Kidney capillary endothelial cell (primary cell): ENCODE measurements at places on chromosomes 12 and 14.
A peak's percentile ranks its signal among the peaks of the same experiment; 100 is the strongest.

DNA sequence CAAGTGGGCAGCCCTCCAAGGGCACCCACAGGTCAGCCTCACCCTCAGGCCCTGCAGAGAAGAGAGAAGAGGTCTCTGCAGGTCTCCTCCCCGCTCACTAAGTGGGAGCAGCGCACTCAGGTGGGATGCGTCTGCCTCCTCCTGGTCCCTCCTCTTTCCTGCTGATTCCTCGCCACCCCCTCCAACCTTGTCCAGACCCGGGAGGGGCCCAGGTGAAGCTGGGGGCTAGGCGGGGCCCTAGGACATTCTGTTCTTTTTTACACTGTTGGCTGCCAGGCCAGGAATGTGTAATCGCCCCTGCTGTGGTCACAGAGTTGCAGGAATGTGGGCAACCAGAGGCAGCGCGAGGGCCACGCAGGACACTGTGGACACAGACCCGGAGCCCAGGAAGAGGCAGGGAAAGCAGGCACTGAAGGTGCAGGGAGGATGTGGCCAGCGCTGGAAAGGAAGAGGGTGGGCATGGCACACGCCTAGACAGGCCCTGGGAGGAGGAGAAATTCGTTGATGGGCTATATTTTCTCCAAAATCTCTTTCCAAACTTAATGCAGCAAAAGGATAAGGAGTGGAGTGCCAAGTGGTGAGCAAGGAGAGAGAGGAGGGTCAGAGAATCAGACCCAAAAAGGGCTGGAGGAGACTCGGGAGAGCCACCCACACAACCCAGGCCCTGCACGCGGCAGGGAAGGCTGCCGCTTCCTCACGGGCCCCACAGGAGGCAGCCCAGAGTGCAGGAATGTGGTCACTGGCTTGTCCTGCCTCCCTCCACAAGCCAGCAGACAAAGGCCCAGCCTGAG lies 911 bp upstream of the SCNN1A start:
- DNase-seq, result peak; percentile 41

- DNase-seq, result no peak
These were observed 4.5 kb upstream of the SIX1 start for GRCh38 chr14:60653701-60654161.

GRCh38 chr12:7782055-7782454 lies 7.1 kb upstream of the NANOG start:
- no peak for DNase-seq

GRCh38 chr12:50933459-50934124 lies 18.8 kb upstream of the HIGD1C start:
- DNase-seq, result no peak

DNA sequence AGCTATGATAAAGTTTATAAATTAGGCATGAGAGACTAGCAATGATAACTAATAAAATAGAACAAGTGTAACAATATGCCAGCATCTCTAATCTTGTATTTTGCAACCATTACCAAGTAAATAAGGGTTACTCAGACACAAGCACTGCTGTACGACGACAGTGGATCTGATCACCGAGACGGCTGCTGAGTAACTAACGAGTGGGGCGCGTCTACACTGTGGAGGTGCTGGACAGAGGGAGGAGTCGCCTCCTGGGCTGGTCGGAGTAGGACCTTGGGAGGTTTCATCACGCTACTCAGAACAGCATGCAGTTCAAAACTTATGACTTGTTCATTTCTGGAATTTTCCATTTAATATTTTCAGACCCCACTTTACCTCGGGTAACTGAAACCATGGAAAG lies 18.4 kb downstream of the COA8 start:
- DNase-seq, result no peak

- DNase-seq, result peak; percentile 5
These were observed 122.0 kb upstream of the ATXN7L3B start for GRCh38 chr12:74415633-74416032.

GRCh38 chr12:126776026-126776655 lies 1490.8 kb upstream of the TMEM132C start:
- DNase-seq, result no peak

GRCh38 chr12:97300891-97301290 lies 161.7 kb upstream of the RMST start:
- DNase-seq, result peak; percentile 30

GRCh38 chr12:43370263-43370662 lies 181.7 kb downstream of the ADAMTS20 start:
- no peak for DNase-seq

- DNase-seq, result no peak
These were observed 172.2 kb downstream of the BRMS1L start for GRCh38 chr14:35998303-35998702.

GRCh38 chr12:98595243-98595988 lies 1.9 kb downstream of the SLC25A3 start:
- peak; percentile 67 for DNase-seq

DNA sequence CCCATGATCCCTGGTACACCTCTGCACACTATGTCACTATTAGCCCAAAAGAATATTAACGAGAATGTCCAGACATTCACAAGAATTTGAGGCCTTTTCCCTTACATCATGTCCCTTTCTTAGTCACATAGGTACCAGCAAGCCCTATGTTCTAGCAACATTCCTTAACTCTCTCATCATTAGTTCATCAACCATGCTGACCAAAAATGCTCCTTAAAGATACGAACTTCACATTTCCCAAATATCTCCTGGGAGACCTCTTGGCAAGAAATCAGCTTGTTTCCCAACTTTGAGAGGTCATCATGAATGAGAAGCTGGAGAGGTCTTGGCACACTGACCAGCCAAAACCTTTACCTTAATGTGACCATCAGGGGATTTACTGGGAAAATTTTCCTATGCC lies 4.6 kb downstream of the SALL2 start:
- no peak for DNase-seq

GRCh38 chr14:83969998-83970397 lies 1559.9 kb upstream of the FLRT2 start:
- DNase-seq, result no peak

DNA sequence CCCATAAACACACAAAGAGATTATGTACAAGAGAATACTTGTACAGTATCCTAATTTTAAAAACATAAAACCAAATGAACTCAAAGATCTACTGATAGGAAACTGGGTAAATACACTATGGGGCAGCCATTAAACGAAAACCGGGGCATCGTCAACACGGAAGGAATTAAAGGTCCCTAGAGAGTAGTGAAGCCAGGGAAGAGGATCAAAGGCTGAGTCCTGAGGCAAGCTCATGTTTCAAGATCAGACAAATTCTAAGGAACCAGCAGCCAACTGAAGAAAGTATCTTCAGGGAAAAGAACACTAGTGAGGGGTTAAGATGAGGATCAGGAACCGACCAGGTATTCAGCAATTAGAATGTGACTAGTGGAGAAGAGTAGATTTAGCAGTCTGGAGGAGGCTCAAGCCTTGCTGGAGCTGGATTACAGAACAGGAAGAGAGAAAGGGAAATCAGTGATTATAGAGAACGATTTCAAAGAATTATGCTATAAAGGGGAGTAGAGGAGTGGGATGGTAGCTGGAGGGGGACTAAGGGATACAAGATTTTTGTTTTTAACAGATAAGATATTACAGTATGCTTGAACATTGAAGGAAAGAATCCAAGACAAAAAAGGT lies 23.7 kb downstream of the SEL1L start:
- DNase-seq, result no peak

DNA sequence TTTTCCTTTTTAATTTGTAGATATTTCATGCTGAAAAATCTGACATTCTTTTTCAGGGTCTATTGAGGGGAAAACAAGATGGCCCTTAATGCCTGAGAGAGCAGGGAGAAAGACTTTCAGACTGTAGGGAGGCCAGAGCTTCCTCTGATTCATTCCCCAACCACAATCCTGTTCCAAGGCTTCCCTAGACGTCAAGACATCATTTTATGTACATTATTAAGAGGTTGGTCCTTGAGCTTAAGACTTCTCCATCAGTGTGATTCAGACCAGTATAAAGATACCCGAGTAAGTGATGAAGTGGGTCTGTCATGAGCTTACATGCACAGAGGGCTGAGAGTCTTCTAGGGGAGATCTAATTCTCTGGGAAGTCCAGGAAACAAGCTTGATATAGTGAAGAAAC lies 57.3 kb downstream of the AVPR1A start:
- no peak for DNase-seq

GRCh38 chr14:106681161-106681560 lies 1154.8 kb downstream of the TMEM121 start:
- DNase-seq, result no peak

DNA sequence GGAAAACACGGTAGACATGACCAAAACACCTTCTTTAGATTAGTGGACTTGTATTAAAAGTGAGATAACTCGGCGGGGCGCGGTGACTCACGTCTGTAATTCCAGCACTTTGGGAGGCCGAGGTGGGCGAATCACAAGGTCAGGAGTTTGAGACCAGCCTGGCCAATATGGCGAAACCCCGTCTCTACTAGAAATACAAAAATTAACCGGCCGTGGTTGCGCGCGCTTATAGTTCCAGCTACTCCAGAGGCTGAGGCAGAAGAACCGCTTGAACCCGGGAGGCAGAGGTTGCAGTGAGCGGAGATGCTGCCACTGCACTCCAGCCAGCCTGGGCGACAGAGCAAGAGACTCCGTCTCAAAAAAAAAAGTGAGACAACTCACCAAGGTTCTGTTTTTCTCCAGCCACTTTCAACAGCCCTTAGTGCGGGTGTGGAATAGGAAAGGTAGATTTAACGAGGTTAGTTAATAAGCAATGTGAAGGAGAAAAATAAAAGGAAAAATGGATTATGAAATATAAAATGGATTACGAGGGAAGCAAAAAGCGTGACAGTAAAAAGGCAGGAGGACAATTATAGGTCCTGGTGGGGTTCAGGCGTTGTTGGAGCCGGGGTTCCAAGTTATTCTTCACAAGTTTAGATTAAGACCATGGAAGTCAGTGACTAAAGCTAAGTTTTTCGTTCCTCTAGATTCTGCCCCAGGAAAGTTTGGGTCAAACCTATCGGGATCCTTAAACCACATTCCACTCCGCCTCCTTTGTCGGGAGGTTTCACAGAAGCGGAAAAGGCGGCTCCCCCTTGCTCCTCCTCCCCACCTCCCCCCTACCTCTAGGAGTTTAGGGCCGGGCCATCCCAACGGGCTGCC lies 534 bp downstream of the PPP2R3C start:
- DNase-seq, result no peak

DNA sequence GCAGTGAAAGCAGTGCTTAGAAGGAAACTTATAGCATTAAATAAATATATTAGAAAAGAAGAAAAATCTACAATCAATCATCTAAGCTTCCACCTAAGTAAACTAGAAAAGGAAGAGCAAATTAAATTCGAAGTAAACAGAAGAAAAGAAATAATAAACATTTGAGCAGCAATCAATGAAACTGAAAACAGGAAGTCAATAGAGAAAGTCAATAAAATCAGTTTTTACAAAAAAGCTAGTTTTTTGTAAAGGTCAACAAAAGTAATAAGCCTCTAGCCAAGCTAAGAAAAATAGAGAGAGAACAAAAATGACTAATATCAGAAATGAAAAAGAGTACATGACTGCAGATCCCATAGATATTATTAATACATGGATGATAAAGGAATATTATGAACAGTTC lies 34.2 kb upstream of the KTN1 start:
- no peak for DNase-seq

GRCh38 chr14:67440513-67440912 lies 28.5 kb upstream of the PLEK2 start:
- DNase-seq, result no peak

DNA sequence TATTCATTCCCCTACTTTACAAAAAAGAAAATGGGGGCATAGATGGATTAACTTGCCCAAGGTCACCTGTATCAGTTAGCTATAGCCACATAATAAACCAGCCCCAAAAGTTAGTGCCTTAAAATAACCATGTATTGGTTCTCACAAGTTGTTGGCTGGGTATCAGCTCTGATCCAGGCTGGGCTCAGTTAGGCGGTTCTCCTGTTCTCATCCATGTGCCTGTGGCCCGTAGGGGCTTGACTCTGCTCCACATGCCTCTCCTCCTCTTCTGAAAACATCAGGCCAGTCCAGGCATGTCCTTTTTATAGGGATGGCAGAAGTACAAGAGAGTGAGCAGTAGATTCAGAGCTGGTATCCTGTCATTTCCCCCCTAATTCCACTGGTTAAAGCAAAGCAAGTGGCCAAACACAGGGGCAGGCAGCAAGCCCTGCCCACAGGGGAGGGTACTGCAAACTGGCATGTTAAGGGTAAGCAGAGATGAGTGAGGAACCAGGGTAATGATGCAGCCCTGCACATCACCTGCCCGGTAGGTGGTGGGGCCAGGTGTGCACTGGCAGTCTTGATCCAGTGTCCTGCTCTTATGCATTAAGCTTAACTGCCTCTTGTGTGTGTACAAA lies 47.9 kb upstream of the TUNAR start:
- DNase-seq, result no peak

DNA sequence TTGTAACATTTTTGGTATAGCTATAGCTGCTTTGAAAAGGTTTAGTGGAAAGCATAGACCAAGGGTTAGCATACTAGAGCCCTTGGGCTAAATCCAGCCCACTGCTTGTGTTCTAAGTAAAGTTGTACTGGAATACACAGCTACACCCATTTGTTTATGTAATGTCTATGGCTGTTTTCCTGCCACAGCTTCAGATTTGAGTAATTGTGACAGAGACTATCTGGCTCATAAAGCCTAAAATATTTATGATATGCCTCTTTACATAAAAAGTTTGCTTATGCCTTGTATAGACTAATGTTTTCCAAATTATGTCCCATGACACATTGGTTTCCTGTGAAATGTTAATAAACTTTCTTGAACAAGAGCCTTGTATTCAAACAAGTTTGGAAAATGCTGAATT lies 234.8 kb upstream of the ATP2B1 start:
- DNase-seq, result no peak

DNA sequence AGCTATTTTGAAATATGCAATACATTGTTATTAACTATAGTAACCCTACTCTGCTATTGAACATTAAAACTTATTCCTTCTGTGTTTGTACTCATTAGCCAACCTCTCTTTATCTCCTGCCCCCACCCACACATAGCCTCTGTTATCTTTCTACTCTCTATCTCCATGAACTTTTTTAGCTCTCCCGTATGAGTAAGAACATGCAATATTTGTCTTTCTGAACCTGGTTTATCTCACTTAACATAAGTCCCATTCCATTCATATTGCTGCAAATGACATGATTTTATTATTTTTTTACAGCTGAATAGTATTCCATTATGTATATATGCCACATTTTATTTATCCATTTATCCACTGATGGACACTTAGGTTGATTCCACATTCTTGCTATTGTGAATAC lies 79.0 kb upstream of the AMIGO2 start:
- no peak for DNase-seq
